ENCODE measurements at places on chromosomes 3 and 15.

- DNase-seq, result no peak
Measured at GRCh38 chr15:50350621-50351020, 4.4 kb downstream of the GABPB1 start.

DNA sequence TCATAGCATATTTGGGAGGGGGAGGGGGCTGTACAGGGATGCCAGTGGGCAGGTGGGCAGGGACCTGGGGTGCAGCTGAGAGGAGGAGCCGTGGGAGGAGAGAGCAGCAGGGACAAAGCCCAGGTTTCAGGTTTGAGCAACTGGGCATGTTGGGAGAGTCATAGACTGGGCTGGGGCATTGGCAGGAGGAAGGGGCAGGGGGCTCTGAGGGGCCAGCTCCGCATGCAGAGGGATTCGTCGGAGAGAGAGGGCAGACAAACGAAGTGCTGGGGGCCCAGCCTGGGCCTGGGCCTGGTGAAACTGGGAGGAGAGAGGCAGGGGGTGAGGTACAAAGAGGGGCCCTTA lies 25.2 kb downstream of the RASGRF1 start:
- no peak for DNase-seq

DNA sequence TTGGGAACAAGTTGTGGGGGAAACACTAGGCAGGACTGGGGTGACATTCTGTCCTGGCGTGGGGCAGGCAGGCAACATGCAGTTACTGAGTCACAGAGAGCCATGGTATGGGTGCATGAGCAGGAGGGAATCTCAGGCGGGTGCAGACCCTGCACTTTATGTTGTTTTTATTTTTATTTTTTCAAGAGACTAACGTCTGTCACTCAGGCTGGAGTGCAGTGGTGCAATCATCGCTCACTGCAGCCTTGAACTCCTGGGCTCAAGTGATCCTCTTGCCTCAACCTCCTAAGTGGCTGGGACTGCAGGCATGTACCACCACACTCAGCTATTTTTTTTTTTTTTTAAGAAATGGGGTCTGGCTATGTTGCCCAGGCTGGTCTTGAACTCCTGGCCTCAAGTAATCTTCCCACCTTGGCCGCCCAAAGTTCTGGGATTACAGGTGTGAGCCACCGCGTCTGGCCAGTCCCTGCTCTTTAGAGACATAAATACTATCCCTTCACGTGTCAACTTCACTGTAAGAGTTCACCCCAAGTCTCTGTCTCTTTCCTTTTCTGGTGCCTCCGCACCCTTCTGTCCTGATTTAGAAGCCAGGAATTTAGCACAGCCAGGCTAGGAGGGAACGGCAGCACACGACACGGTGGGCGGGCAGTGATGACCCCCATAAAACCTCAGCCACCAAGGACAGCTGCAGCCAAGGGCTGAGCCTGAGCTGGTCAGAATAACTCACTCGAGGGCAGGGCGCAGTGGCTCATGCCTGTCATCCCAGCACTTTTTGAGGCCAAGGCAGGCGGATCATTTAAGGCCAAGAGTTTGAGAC lies 72.8 kb upstream of the IQSEC1 start:
- no peak for DNase-seq

- DNase-seq, result no peak
Measured at GRCh38 chr3:123330441-123330991, 118.4 kb downstream of the ADCY5 start.

GRCh38 chr15:78149805-78150751 lies 916 bp downstream of the IDH3A start:
- DNase-seq, result no peak

- no peak for DNase-seq
Measured at GRCh38 chr3:197456261-197457091, 99.3 kb downstream of the BDH1 start.

DNA sequence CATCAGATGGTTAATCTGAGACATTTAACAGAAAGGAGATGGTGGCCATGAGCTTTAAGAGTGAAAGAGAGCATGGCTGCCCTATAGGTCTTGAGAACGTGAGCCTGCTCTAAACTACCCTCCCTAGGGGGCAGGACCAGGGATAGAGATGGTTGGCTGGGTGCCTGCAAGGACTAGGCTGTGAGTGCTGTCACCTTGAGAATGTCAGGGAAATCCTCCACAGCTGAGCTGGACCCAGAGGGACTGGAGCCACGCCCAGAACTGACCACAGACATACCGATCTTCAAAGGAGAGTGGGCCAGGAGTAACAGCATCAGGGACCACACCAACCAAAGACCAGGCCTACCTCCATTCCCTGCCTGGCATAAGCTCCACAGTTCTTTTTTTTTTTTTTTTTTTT lies 53.6 kb upstream of the UBE2E1 start:
- DNase-seq, result no peak

DNA sequence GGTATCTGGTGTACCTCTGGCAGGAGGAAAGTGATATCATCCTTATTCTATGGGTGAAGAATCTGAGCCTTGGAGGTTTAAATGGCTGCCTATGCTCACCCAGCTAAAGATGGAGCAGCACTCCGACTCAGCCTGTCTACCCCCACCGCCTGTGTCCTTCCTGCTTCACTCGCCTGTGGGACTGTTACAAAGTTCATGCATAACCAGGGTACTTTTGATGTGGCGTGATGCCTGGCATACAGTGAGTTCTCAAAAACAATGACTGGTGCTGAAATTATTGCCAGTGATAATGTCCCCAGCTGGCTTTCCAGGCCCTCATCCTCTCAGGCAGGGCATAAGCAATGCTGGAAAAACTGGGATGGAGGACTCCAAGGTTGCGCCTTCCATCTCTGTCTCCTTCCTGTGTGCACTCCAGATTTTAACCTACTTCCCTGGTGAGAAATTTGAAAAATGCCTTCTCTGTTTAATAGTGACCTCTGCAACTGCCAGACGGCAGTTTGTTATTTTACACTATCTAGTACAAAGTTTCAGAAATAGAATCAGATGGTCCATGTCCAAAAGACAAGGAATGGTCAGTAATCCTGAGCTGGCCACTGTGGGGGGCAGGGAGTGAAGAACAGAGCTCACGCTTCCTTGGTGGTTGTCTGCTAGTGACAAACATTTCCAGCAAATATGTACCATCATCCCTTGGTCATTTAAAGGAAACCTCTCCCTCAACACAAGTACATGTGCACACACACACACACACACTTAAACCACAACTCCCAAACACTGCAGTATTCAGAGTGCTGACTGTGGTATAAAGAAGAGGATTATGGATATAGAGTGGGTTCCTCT lies 86.5 kb upstream of the NMNAT3 start:
- no peak for DNase-seq

DNA sequence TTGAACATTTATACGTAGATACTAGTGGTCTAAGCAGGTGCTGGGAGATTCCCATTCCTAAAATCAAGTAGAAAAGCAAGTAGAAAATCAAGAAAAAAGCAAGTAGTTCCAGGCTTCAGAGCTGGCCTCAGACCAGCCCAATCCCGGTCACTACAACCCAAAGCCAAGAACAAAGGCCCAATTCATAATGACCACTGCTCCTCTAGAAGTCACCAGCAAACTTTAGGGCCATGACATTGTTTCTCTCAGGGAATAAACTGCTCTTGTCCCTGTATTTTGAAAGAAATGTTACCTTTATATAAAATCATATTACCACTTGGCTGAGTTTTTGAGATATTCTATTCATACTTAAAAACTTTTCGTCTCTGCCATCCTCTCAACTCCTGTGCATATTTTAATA lies 106.3 kb upstream of the IL12A start:
- no peak for DNase-seq

GRCh38 chr15:100266166-100266565 lies 75.6 kb downstream of the ADAMTS17 start:
- no peak for DNase-seq

GRCh38 chr3:40505599-40506462 lies at the start of gene ZNF620:
Gene ZNF620, plus strand, starts transcription at chr3:40506039. Its CDS starts 314 bp downstream, at chr3:40506353.
- no peak for DNase-seq

DNA sequence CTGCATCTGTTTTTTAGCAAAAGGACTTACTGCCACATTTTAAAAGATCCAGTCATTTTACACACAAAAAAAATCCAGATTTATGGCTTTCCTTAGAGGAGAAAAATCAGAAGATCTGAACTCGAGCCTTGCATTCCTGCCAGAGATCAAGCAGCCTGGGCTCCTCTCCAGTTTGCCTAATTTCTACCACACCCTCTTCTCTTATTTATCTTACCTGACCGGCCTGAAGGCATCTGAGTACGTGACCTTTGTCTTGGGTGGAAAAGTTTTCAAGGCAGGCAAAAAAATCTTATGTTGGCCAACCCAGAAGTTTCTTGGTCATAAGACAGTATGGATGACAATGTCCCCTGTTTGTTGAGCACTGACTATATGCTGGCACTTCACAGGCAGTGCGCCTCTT lies 60.3 kb downstream of the CHRD start:
- DNase-seq, result no peak

DNA sequence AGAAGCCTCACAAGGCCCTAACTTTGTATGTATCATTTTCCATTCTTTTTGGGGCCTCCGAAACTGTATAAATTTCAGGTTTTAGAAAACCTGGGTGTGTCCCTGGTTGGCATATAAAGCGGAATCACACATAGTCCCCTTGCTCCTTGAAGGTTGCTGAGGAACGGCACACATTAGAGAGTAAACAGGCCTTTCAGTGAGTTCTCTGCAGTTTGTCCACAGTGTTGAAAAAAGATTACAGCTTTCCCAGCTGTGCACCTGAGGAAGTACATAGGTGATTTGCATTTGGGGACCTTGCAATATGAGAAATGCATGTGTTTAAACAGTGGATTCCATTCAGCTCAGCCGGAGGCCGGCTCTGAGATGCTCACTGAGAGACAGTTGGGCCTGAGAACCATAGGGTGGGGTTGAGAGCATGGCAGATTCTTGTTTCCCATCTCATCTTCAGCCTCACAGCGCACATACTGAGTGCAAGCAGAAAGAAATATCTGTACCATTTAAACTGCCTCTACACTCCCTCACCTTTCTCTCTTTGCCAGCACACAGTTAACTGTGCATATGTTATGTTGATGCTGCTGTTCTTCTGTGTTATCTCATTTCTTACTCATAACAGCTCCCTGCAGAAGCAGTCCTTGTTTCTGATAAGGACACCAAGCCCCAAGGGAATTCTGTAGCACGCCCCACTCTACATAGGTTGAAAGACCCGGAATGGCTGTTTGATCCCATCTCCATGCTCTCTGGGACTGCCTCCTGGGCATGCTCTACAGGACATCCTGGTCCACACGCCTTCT lies 60.4 kb downstream of the BOC start:
- DNase-seq, result no peak

GRCh38 chr15:88705769-88706165 lies 67.0 kb downstream of the ISG20 start:
- no peak for DNase-seq

GRCh38 chr15:101142711-101143110 lies 109.1 kb downstream of the CHSY1 start:
- DNase-seq, result no peak

GRCh38 chr3:88084097-88084501 lies 25.0 kb downstream of the ZNF654 start:
- DNase-seq, result no peak

DNA sequence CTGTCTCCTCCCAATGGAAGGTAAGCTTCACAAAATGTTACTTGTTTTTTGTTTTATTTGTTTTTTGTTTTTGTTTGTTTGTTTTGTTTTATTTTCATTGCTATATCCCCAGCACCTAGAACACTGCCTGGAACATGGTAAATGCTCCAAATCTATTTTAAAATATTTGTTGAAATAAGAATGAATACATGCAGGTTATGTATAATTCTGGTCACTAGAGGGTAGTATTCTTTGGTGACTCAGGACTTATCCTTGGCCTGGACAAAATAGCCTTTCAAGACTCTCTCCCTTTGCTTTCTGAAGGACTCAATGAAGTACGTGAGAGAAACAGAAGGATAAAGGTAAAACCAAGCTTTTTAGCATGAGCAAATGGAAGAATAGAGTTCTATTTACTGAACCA lies 46.9 kb upstream of the PPP2R3A start:
- DNase-seq, result no peak

- DNase-seq, result no peak
Measured at GRCh38 chr3:170835336-170835735, 34.7 kb downstream of the RPL22L1 start.

DNA sequence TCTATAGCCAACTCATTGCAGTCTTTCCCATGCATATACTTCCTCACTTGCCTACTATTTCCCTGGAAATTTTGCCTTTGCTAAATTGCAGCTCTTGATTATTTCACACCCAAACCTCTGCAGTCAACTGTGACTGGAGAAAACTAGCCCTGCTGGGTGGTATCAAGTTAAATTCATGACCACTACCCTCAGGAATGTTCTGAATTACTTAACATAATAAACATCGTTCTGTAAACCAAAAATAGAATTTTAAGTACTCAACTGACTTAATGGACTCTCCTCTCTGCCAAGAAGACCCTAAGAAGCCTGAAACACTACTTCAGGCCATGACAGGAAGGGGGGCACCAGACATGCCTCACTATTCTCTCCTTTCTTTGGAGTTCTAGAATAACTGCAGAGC lies 1278.0 kb upstream of the GBE1 start:
- no peak for DNase-seq

- no peak for DNase-seq
Measured at GRCh38 chr3:165462636-165463334, 266.6 kb upstream of the SLITRK3 start.

- DNase-seq, result no peak
Measured at GRCh38 chr3:114155370-114155821, 23.5 kb downstream of the DRD3 start.

DNA sequence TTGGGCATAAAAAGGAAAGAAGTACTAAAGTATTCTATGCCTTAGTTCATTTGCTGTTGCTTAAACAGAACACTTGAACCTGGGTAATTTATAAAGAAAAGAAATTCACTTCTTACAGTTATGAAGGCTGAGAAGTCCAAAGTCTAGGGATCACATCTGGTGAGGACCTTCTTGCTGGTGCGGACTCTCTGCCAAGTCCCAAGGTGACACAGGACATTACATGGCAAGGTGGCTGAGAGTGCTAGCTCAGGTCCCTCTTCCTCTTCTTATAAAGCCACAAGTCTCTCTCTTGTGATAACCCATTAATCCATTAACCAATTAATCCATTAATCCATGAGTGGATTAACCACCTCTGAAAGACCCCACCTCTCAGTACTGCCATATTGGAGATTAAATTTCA lies 3.1 kb upstream of the ZBTB38 start:
- DNase-seq, result no peak

- no peak for DNase-seq
Measured at GRCh38 chr15:49490966-49491365, 67.9 kb downstream of the FGF7 start.

GRCh38 chr3:140748903-140749302 lies 71.0 kb downstream of the TRIM42 start:
- DNase-seq, result no peak

GRCh38 chr15:65400760-65401610 lies 21.8 kb downstream of the IGDCC4 start:
- no peak for DNase-seq

GRCh38 chr15:94086341-94086740 lies 145.0 kb upstream of the MCTP2 start:
- no peak for DNase-seq
